ENCODE measurements at places on chromosomes 13 and 19.

DNA sequence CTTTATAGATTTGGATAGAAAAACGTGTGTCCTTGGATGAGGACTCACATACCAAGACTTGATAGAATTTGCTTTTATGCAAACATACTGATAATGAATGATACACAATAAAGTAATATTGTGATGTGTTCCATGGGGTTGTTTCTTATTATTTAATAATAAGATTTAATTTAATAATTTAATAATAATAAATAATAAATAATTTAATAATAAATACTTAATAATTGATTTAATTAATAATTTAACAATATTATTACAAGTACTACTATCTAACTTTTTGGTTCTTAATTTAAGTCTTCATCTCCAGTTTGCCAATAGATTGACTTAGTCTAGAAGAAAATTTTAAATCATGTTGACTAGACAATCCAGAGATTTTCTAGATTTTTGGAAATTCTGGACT lies 909.2 kb upstream of the PCDH20 start:
- DNase-seq: no peak

DNA sequence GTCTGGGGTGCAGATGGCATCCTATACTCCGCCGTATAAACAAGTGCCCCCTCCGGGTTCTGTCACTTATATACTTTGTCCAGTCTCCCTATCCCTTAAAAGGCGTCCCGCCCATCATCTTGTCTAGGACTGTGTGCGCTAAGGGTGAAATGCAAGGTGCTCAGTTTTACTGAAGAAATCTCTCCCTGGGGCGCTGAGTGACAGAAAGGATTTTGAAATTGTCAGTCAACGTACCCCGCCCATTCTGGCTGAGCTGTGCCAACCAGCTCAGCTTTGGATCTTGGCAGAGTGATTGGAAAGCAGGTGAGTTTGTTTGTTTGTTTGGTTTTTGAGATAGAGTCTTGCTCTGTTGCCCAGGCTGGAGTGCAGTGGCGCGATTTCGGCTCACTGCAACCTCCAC lies 4.1 kb upstream of the TMEM161A start:
- no peak for DNase-seq

- DNase-seq: no peak
Observed at GRCh38 chr13:112465251-112466131, 89.3 kb downstream of the SPACA7 start.

DNA sequence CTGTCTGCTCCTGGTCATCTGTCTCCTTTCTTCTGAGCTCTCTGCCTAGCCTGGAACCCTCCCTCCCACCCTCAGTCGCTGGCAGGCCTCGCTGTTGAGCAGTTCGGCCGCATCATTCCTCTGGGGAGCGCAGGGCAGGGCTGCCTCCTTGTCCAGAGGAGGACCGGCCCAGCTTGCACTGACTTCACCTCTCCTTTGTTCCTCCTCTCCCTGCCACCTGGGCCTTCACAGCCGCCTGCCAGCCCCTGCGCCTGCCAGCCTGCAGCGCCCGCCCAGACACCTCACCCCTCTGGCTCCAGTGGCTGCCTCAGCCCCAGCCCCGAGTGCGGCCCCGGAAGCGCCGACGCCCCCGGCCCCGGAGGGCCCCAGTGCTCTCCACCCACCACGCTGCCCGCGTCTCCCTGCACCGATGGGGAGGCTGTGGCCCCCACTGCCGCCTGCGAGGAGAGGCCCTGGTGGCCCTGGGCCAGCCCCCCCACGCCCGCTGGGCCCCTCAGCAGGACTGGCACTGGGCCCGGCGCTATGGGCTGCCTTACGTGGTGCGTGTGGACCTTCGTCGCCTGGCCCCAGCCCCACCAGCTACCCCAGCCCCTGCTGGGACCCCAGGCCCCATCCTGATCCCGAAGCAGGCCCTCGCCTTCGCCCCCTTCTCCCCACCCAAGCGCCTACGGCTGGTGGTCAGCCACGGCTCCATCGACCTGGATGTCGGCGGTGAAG lies 7.2 kb downstream of the KMT5C start:
- DNase-seq: no peak

- no peak for DNase-seq
Observed at GRCh38 chr13:110634558-110634957, 19.2 kb downstream of the NAXD start.

Data from stimulated activated naive CD4-positive, alpha-beta T cell treated with Interleukin-2 at 50 U/mL for 16 hours (primary cell).